ENCODE measurements at places on chromosomes 4 and X.

DNA sequence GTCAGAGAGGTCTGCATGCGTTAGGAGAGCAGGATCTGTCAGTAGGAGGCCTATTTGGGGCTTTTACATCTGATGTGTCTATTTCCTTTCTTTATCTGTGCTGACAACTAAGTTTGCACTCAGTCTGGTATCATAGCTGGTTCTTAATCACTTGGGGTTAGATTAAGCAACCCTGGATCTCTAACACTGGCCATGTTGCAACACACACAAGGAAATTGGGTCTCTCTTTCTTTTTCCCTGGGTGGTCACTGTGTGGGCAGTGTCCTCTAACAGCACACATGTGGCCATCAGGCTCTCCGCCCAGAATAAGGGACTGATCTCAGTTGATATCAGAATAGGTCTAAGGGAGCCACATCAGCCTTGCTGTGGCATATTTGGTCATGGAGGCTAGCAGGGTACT is 38.9 kb downstream of the IGFBP7 start:
- DNase-seq, result no peak

DNA sequence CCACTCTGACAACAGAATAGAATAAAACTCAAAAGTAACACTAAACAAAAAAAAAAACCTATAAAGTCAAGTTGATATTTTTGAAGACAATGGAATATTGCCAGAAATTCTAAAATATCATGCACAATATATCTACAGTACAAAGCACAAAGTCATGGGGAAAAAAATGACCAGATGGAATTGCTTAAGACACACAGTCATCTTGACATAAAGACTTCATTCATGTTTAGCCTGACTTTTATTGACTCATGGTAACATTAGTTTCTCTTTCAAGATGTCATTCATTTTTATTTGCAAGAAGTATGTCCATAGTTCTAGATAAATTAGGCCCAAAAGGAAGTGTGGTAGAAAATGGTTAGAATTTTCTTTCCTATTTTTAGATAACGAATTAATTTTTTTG is 259.1 kb downstream of the CAMK2D start:
- no peak for DNase-seq

DNA sequence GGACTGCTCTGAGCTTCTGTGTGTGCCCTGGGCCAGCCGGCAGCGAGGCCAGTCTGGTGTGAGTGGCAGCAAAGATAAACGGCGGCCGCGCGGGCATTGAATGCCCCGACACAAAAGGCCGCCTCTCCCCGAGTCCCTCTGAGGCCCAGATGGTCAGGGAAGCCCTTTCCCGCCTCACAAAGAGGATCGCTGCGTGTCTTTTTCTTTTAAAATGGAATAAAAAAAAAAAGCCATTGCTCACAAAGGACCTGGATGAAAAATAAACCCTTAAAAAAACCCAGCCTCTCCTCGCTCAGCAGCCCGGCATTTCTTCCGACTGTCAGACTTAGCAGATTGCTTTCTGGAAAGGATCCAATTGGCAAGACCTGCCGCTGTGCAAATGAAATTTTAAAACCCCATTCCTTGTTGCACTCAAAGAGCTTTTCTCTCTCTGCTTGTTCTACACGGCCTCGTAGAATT is 578.7 kb downstream of the BCOR start:
- no peak for DNase-seq

GRCh38 chr4:119034276-119035008 is 101.2 kb upstream of the MYOZ2 start:
- no peak for DNase-seq

GRCh38 chr4:95544113-95545103 is 4.4 kb downstream of the UNC5C start:
- DNase-seq, result no peak

GRCh38 chrX:40173143-40174000 is 75.6 kb upstream of the BCOR start:
- DNase-seq, result no peak

GRCh38 chr4:26337612-26338011 is 16.8 kb downstream of the RBPJ start:
- DNase-seq, result no peak
